ENCODE measurements at places on chromosomes 7 and 10.

DNA sequence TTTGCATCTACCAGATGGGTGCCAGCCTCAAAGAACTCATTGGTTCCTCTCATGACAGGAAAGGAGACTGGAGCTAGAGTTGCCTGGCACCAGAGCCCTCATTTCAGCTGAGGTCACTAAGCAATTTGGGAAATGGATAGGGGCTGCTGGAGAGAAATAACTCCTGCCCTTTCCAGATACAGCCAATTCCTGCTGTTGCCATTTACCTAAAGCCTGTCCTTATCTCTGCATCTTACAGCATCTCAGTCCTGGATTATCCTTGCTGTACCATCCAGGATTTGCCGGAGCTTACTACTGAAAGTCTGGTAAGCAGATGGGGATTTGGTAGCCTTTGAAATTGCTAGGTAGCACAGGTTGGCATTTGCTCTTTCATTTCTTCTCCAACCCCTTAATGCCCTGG lies 31.9 kb upstream of the SMKR1 start:
- DNase-seq: no peak

GRCh38 chr10:32887481-32887880 lies 70.5 kb downstream of the ITGB1 start:
- DNase-seq: no peak

DNA sequence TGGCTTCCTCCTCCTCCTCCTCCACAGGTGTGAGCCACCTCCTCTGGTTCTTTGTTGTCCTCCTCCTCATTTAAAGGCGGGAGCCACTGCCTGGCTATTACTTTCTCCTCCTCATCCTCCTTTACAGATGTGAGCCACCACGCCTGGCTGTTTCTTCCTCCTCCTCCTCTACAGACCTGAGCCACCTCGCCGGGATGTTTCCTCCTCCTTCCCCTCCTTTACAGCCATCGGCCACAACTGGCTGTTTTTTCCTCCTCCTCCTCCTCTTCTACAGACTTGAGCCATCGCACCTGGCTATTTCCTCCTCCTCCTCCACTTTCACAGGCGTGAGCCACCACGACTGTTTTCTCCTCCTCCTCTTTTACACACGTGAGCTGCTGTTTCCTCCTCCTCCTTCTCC lies 49.0 kb upstream of the ZNF479 start:
- no peak for DNase-seq

DNA sequence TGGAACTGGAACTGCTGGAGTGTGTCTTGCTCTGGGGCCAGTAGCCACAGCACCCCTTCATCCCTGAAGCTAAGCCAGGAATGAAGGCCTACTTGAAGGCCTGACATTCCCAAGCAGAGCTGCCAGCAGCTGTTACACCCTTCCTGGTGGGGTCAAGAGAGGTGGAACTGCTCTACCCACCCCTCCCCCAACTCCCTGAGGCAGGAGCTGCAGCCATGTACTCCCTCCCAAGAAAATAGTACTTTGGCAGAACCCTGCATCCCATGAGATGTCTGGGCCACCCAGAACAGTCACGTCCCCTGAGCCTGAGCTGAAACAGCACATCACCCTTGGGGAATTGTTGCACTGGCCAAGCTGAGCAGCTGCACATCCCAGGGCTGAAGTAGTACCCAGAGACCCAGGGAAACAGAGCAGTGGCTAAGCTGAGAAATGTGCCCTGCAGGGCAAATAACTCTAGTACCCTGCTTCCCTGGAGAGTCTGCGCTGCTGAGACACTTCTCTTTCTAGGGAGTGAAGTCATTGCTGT lies 63.4 kb upstream of the PLA2G12B start:
- DNase-seq: no peak

DNA sequence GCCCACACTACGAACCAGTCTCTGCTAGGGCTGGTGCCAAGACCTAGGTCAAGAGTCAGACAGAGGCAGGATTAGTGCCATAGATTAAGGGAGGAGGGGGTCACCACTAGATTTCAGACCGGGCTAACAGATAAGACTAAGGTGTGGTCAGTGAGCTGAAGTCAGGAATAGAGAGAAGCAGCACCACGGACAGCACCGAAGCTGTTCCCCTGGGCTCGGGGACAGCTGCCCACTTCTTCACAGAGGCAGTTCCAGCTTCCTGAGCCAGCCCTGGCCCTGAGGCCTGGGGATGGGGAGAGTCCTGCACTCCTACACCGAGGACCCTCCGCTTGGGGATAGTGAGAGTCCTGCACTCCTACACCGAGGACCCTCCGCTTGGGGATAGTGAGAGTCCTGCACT lies 11.2 kb upstream of the JAKMIP3 start:
- DNase-seq: peak; percentile 36

GRCh38 chr10:18400906-18401245 lies 250.5 kb downstream of the NSUN6 start:
- DNase-seq: no peak

Measured in hematopoietic multipotent progenitor cell treated with erythropoietin and hydrocortisone succinate and interleukin-3 and kit ligand, for 4 days (in vitro differentiated cells).